ENCODE measurements at places on chromosomes 13 and 19.
A peak's percentile ranks its signal among the peaks of the same experiment; 100 is the strongest.

DNA sequence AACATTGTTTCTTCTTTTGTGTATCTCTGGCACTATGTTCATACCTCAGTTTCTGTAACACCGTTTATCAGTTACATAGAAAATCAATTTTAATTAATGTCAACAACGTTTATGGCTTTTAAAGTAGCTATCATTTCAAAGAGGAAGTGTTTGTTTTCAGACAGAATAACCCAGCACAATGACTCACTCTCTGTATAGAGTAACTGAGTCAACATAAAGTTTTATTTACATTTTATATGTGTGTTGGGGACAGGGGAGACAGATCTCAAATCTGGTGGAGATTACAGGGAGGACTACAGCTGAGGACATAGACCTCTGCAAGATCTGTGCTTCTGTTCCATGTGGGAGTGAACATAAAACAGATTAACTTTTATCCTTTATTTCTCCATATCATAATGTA, 2590.1 kb downstream of the PCDH9 start:
- DNase-seq, result no peak

GRCh38 chr13:23695711-23696464, 125.7 kb downstream of the TNFRSF19 start:
- peak; percentile 33 for DNase-seq

DNA sequence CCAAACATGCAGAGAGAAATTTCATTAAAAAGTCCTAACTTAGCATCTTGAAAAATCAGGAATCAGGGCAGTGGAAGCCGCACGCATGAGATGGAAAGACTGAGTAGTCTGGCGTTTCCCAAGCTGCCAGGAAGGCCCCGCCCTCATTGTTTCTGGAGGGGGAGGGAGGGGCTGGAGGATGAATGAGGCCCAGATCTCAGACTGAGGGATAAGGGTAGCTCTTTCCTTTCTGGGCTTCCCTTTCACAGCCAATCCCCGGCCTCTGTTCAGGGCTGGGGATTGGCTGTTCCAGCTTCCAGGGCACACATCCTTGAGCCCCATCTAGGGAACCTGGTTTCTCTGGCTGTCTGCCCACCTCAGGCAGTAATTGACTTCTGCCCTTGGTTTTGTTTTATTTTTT, 7.3 kb downstream of the C19orf53 start:
- DNase-seq, result no peak

DNA sequence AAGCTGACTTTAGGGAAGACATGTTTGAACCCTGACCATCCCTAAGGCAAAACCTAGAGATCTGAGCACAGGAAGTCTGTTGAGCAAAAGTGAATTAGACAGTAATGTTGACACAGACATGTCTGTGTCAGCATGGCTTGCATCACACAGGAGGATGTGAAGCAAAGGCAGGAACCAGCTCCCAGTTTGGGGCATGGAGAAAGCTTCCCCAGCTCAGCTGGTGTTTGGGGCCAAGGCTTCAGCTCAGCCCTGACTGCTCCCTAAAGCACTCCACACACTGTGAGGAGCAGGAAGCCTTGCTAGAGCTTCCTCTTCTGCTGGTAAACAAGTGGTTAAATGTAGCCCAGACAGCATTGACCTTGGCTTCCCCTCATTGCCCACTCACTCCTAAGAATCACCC, 153.8 kb upstream of the UBL3 start:
- DNase-seq, result no peak

DNA sequence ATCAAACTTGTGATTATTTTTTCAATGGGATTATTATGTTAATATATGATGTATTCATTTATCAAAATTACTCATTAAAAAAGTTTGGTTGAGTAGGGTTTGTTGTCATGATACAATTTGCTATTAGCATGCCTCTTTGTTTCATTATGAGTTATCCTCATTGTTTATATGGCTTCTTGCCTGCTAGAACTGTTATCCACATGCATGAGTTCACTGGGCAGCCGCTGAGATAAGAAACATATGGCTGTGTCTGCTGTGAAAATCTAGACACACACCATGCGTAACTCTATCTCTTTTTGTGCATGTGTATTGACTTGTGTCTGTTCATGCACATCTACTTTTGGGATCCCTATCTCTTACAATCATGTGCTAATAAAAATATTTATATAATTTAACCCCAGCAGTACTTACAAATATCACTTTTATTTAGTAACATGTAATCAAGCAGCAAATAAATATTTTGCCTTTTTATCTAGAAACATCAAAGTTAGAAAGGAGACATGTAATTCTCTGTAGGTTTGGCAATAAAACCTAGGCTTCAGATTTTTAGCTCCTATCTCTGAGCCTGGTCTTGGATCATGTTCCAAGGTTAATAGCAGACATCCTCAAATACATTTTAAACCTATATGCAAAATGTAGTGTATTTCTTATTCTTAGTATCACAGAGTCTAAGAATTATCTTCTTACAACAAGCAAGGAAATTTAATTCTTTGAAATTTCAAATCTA, 11.2 kb upstream of the KLF12 start:
- DNase-seq, result no peak

DNA sequence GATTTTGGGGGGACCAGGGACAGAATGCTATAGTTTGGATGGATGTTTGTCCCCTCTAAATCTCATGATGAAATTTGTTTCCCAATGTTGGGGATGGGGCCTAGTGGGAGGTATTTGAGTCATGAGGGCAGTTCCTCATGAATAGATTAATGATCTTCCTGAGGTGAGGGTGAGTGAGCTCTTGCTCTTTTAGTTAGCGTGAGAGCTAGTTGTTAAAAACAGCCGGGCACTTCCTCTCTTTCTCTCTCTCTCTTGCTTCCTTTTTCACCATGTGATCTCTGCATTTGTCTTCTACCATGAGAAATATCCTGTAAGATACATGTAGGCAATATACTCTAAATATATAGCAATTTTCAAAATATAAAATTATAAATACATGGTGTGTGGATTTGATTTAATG, 290.8 kb upstream of the PCDH9 start:
- no peak for DNase-seq

DNA sequence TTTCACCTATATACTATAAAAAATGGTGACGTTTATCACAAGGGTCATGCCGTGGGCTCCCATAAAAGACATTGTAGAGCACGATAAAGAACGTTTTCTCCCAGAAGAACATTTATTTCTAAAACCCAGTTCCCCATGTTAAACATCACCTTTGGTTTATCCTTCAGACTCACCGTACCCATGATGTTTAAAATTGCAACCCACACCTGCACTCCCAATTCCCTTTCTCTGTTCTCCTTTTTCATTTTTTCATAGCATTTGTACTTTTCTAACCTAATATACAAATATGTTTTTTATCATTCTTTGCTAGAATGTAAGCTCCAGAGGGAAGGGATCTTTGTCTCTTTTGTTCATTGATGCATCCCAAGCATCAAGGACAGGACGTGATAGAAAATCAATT, 2.0 kb downstream of the RCBTB2 start:
- DNase-seq, result no peak

DNA sequence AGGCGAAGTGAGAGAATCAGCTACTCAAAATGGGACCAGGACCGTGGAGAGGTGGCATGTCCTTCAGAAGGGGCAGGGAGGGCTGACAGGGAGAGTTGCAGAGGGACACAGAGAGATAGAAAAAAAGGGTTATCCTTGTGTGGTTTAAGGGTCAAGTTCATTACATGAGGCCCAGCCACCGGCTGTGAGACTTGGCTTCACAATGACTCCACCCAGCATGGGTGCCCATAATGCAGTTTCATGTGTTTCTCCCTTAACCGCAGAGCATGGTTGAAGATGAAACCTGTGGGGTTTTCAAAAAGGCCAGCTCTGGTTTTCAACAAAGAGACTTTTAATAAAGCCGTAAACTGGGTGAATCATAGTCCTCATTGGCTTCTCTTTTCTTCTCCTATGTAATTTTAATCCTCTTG, 164.6 kb downstream of the KLF5 start:
- no peak for DNase-seq

DNA sequence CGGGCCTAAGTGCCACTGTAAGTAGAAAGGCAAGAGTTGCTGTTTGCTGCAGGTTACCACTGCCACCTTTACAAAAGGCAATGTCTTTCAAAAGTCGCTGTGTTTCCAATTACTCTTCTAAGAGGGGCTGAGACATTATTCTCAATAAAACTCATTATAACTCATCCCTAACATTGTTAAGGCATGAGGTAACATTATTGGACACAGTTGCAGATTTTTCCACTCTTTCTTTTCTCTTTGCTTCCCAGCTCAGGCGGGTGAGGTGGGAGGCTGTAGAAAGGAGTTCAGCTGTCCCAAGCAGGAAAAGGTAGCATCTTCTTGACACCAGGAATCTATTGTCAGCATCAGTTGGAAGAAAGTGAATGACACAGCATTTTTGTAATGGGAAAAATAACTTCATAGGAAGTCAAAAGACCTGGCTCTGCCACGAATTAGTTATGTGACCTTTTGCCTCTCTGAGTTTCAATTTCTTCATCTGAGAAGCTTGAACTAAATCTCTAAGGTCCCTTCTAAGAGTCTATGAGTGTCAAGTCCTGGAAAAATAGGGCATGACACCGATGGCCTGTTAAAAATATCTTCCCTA, 2.1 kb upstream of the UBL3 start:
- no peak for DNase-seq

GRCh38 chr13:84566780-84567179, 684.5 kb upstream of the SLITRK1 start:
- no peak for DNase-seq

DNA sequence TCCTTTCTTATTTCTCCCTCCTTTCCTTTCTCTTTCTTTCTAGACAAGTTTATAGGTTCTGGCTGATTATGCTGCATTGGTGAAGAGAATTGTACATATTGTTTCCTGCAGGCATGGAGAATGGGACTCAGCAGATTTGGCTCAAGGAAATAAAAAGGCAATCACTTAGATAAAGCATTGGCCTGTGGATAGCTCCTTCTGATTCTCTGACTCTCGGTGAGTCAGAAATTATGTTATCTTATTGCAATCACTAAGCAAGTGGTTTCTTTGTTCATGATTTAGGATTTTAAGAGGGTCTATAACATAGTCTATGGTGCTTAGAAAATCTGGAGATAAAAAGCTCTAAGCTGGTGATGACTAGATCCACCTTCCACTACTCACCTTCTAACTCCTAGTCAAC, 54.0 kb upstream of the POSTN start:
- no peak for DNase-seq

DNA sequence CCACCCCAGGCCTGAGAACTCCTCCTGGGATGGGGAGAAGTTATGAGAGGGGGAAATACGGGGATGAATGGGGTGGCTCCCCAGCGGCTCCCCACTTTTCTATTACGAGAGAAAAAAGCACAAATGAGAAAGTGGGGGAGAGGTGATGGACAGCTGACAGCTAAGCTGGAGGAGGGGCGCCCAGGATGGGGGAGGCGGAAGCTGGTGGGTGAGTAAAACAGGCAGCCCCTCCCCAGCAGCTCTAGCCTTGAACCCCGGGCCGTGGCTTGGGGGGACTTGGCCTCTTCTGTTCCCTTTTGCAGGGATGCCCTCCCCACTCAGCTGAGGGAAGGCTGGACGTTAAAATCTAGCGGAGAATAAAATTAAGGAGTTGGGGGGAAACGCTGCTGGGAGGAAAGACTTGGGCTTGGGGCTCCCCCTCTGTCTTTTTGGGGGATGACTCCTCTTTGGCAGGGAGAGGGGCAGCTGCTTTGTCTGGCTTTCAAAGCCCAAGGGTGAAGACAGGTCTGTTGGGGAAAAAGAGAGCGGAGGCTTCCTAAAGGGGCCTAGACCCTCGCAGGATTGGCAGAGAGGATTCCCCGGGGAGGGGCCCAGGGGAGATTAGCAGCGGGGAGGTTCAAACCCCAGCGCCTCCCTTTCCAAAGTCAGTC, 1.4 kb upstream of the SAMD1 start:
- DNase-seq, result no peak

- no peak for DNase-seq
Observed at GRCh38 chr13:29713839-29714238, 118.4 kb upstream of the SLC7A1 start.

DNA sequence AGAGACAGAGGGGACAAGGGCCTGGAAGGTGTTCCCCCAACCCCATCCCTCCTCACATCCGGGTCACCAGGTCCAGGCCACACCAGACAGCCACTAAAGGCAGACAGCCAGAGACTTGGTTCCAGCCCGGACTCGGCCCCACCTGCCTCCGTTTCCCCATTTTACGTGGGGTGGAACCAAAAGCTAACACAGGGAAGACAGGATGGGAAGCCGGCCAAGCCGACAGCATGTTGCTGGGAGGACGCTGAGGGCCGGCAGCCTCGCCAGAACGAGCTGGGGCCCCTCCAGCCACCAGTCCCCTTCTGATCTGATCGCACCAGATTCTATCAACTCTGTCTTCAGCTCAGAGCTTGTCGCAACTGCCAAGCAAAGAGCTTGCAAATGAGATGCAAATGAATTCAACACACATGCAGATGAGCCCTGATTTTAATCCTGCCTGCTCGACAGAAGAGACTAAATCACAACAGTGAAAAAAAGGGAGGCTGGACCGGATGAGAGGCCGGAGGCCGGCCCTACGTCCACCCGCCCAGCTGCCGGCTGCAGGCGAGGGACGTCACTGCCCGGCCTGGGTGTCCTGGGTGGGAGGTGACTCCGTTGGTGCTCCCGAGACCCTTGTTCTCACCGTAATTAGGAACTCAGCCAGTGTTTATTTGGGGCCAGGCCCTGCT, 17.5 kb upstream of the SHC2 start:
- no peak for DNase-seq

DNA sequence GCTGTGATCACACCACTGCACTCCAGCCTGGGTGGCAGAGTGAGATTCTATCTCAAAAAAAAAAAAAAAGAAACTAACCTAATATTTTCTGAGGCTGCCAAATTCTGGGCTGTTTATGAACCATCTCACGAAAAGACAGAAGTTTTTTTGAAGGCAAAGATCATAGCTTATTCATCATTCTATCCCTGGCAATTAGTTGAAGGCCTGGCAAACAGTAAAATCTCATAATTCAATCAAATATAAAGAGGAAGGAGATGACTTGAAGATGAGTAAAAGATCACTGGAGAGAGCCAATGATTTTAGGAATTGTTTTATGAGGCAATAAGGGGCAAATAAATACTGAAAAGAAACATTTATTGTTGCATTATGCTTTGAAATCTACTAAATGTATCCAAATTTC, 216.5 kb downstream of the DCLK1 start:
- DNase-seq, result no peak

DNA sequence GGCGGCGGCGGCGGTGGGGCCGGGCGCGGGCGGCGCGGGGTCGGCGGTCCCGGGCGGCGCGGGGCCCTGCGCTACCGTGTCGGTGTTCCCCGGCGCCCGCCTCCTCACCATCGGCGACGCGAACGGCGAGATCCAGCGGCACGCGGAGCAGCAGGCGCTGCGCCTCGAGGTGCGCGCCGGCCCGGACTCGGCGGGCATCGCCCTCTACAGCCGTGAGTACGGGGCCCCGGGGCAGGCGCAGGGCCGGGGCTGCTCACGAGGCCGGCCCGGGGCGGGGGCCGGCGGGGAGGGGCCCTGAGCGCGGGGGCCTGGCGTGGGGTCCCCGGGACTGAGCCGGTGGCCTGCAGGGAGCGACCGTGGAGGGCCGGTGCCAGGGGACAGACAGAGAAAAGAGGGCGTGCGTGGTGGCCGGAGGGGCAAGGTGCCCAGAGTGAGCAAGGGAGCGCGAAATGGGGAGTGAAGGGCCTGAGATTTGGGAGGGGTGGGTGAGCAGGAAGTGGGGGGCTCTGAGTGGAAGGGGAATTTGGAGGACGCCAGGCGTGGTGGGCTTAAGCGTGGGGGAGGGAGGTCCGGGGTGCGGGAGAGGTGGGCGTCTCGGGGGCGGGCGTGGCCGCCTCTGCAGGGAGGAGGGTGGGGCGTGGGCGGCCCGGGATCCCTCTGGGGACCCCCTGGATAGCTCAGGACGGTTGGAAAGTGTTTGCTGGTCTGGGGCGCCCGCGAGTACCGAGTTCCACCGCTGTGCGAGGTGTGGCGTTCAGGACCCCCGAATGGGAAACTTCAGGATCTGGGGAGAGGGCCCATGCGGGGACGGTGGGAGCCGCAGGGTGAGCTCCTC, 575 bp downstream of the CARM1 start:
- peak; percentile 10 for DNase-seq

GRCh38 chr13:25281193-25281934, 5.9 kb downstream of the MTMR6 start:
- DNase-seq, result no peak
